ENCODE measurements at places on chromosomes 3 and 15. TPM values are rescaled to one million over a fixed set of nuclear protein-coding genes. Genes with fewer than 3 reads are reported as not detected.

The RTP3 gene
- polyA plus RNA-seq, result not detected

The ADGRG7 gene
- polyA plus RNA-seq, result not detected

The TTC23 gene
- polyA plus RNA-seq, result 17.8 TPM

The APOD gene
- polyA plus RNA-seq, result 395 TPM

The LIPC gene
- polyA plus RNA-seq, result 0.41 TPM

The EXD1 gene
- not detected for polyA plus RNA-seq

The ZNF660 gene
- polyA plus RNA-seq, result 1.9 TPM

The PRR23E gene
- polyA plus RNA-seq, result not detected

The MFAP1 gene
- 26.2 TPM for polyA plus RNA-seq

The ATP13A4 gene
- polyA plus RNA-seq, result 0.19 TPM

The CYP1A1 gene
- 7.3 TPM for polyA plus RNA-seq

The OR5K2 gene
- polyA plus RNA-seq, result not detected

The KPNA4 gene
- 18.2 TPM for polyA plus RNA-seq

The ZKSCAN7 gene
- 3.7 TPM for polyA plus RNA-seq

The CAMK1 gene
- polyA plus RNA-seq, result 42.2 TPM

The EFCC1 gene
- polyA plus RNA-seq, result 4.3 TPM

The CLDN11 gene
- polyA plus RNA-seq, result 24.6 TPM

The TUSC7 gene
- not detected for polyA plus RNA-seq

The HYKK gene
- polyA plus RNA-seq, result 4.8 TPM

The PROS1 gene
- polyA plus RNA-seq, result 43.6 TPM

The EPHA3 gene
- 13.6 TPM for polyA plus RNA-seq

The ANKRD63 gene
- not detected for polyA plus RNA-seq

The CX3CR1 gene
- polyA plus RNA-seq, result 0.24 TPM

The IGSF11 gene
- 0.99 TPM for polyA plus RNA-seq

The CRYGS gene
- 1.3 TPM for polyA plus RNA-seq

The SERPINI2 gene
- 0.08 TPM for polyA plus RNA-seq

The ZNF385D gene
- polyA plus RNA-seq, result 2.4 TPM

The FBXO40 gene
- not detected for polyA plus RNA-seq

The ACOX2 gene
- 25.7 TPM for polyA plus RNA-seq

The PPARG gene
- polyA plus RNA-seq, result 18.6 TPM
